ENCODE measurements at places on chromosomes 11 and 22. TPM values are rescaled to one million over a fixed set of nuclear protein-coding genes. Genes with fewer than 3 reads are reported as not detected.

GRCh38 chr11:76266286-76267100 is 60.2 kb upstream of the WNT11 start:
- DNase-seq: peak; percentile 96

GRCh38 chr11:90332415-90332814 is 109.6 kb upstream of the CHORDC1 start:
- peak; percentile 51 for DNase-seq

DNA sequence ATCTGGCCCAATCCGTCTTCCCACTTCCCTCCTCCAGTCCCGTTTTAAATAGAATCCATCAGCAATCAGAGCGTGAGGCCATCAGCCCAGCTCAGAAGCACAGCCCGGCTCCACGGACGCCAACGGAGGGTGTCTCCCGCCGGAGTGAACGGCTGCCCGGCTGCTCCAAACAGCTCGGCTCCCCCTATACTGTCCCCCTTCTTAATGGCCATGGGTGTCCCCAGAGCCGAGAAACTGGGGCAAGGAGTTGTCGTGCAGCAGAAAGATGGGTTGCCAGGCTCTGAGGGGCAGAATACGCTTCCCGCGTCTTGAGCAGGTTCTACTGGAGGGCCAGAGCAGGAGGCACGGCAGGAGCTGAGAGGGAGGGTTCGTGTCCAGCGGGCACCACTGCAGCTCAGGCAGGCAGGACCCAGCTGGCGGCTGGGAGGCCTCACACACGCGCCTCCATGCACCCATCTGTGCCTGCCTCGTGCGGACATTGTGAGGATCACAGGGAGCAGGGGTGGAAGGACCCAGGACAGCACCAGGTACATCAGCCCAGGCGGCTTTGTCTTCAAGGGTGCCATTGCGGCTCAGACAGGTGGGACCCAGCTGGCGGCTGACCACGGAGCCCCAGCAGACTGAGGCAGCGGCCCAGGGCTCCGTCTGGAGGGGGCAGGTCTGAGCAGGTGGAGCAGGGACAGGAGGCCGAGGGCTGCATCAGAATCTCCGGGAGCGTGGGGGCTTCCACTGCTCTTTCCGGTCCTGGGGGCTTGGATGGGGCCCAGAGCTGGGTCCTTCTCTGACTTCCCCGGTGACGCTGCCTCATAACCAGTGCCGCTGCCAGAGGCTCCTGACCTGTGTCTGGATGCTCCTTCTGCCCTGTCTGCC is 882.7 kb downstream of the BRD1 start:
- DNase-seq: no peak

DNA sequence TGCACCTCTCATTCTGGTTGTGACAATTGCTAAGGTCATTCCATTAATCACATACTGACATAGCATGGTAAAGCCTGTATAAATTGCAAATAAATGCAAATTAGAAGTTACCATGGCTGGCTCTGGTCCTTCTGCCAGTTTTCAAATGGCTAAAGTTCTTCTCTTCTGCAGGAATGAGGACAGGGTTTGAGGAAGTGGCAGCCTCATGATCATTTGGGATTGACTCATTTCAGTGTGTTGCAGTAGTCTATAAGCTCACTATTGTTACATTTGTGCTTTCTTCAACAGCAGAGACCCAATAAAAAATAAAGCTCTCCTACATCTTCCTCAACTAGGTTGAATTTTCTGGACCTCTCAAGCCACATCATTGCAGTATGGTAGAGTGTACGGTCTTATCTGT is 60.3 kb downstream of the NECTIN1 start:
- DNase-seq: no peak

DNA sequence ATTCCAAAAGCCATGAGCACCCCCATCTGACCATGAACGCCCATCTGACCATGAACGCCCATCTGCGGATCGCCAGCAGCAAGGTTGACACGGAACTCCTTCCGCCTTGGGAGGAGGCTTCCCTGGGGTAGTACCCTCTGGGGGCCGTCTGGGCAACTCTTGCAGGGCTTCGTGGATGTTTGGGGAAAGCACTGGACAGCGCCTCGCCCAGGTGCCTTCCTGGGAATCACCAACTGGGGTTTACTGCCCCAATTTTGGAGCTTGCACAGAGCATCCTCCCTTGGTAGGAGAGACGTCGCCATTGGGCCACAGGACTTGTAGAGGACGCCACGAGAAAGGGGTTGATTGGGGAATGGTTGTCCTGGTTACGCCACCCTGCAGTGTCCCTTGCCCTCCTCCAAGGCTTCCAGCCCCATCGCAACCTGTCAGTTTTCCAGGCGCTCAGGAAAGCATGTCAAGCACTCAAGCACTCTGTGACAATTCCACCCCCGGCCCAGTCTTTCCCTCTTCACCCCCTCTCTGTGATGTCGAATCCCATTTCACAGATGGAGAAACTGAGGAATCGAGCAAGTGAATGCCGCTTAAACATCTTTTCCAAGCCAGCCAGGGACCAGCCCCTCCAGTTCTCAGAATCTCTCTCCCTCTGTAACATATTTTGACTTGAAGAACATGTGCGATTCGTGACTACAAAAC is 914 bp upstream of the PRDM11 start:
- no peak for DNase-seq

- DNase-seq: peak; percentile 92
Observed at GRCh38 chr11:87437844-87438223, 400.1 kb downstream of the TMEM135 start.

- DNase-seq: peak; percentile 34
Observed at GRCh38 chr11:2390725-2391151, 9.8 kb upstream of the TSSC4 start.

The NEFH gene
- total RNA-seq: not detected

The OR5P2 gene
- total RNA-seq: not detected

Measured in PC-3 (cell line).